Left renal cortex interstitium (tissue), 4 donors: ENCODE measurements at places on chromosomes 12 and 14. TPM values are rescaled to one million over a fixed set of nuclear protein-coding genes. Genes with fewer than 3 reads are reported as not detected.

The NPFF gene
- polyA plus RNA-seq: 0.73 TPM

The CRIP1 gene
- 27.4 TPM for polyA plus RNA-seq

The OR6S1 gene
- not detected for polyA plus RNA-seq

The RASAL1 gene
- polyA plus RNA-seq: 12.3 TPM

The STAB2 gene
- 1.1 TPM for polyA plus RNA-seq

The GPR68 gene
- polyA plus RNA-seq: 2.1 TPM

The MSI1 gene
- polyA plus RNA-seq: 26.6 TPM

The IL31 gene
- polyA plus RNA-seq: not detected

The TSPAN19 gene
- polyA plus RNA-seq: 0.75 TPM

The CCDC88C gene
- 28.8 TPM for polyA plus RNA-seq

The CLEC4C gene
- polyA plus RNA-seq: 0.16 TPM

The RD3L gene
- polyA plus RNA-seq: not detected

The RPS6KA5 gene
- 6.0 TPM for polyA plus RNA-seq

The MAP1LC3B2 gene
- 6.5 TPM for polyA plus RNA-seq

The TMEM229B gene
- 3.2 TPM for polyA plus RNA-seq

The PPTC7 gene
- 22.0 TPM for polyA plus RNA-seq

The MMP19 gene
- polyA plus RNA-seq: 1.2 TPM

The BTBD6 gene
- polyA plus RNA-seq: 32.8 TPM

The PIK3C2G gene
- polyA plus RNA-seq: 3.4 TPM

The FOXM1 gene
- 35.3 TPM for polyA plus RNA-seq

The EVL gene
- polyA plus RNA-seq: 127 TPM

The KRT71 gene
- polyA plus RNA-seq: not detected

The ART4 gene
- polyA plus RNA-seq: 0.68 TPM

The HVCN1 gene
- 9.9 TPM for polyA plus RNA-seq

The RPL10L gene
- 0.22 TPM for polyA plus RNA-seq
